Cortex of kidney (tissue), 1 donor: ENCODE measurements at places on chromosomes 7 and 10.

DNA sequence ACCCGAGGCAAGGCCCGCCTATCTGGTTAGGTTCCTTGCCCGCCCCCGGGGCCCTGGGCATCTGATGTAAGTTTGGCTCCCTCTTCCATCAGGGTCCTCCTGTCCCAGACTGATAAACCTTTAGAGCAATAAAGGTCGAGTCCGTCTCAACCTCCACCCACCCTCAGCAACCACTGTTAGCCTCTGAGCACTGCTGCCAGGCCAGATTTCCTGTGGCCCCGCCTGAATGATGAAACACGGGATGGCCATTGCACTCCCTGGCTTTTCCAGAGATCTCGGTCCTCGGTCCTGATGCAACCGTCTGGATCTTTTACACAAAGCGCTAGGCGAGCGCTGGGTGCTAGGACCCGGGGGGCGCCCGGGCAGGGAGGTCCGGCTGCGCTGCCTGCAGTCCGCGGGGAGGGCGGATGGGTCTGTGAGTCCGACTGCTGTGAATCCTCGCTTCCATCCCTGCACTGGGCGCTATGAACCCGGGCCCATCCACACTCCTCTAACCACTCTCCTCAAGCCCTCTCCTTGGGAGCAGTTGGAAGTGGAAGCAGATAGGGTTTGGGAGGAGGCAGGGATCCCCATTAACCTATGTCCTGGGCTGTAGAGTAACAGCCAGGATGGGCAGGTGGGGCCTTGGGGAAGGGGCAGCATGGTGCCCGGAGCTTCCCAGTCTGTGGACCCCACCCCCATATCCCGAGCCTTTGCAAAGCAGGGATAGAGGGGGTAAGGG, 875 bp upstream of the DDIT4 start:
- DNase-seq, result no peak

DNA sequence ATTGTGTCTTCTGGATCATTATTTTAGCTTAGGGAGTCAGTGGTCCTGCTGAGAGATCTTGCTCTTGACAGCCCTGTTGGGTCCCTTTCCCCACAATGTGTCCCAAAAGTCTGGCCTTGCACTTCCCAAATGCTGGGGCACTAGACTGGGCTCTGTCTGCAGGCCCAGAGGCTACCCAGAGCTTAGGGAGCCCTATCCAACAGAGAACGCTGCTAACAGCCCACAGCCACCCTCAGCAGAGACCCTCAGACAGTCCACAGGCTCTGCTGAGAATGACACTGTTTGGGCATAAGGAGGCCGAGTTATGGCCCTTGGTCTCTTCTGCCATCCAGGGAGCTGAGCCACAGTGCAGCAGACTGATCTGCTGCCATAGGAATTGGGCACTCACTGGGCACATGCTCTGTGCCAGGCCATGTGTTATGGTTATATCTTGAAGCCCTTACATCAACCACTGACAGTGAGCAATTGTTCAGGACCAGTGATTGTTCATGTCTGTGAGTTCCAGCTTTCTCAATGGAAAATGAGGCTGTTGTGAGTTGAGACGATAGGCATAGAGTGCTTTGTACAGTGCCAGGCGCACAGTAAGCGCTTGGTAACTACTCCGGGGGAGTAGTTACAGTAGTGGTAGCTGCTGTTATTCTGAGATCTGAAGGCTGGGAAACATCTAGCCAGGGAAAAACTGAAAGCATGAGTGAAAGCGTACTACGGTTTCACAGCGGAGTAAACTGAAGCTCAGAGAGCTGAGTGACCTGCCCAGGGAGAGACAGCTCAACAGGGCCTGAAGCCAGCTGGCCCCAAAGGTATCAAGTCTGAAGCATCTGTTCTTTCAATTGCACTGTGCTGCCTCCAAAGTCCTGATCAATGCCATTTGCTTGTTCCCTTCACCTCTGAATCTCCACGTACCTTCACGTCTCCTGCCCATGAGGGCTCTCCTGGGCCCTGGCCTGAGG, 77.6 kb upstream of the PRLHR start:
- no peak for DNase-seq

GRCh38 chr10:47268696-47269095, 31.3 kb upstream of the GDF10 start:
- DNase-seq, result no peak

DNA sequence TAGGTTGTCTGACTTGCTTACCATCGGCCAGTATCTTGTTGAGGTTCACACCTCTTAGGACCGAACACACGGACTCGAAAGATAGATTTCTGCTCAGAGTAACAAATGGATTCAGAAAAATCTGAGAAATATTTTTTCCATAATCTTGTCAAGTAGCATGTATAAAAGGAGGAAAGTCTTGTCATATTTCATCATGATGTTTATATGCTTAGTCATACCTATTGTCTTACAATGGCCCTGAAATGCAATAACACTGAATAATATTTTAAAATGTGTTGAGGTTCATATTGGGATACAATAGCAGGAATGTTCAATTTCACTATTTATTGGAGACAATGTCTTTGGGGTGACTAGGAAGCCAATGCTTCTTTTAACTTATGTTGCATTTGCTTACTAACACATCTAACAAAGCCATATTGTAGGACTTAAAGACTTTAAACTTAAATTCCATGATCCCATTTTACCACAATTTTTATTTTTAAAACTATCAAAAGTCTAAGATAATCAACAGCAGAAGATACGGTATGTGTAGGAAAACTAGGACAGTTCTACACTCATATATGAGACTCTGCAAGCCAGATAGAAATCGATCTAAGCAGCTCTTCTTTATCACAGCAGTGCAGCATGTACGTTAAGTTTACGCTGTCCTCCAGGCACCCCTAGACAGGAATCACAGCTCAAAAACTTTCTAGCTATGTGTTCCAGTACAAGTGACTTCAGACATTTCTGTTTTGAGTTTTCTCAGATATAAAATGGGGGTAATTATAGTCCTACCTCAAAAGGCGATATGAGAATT, 135.7 kb upstream of the CAV2 start:
- no peak for DNase-seq

GRCh38 chr7:32618470-32618869, 123.2 kb downstream of the AVL9 start:
- no peak for DNase-seq

DNA sequence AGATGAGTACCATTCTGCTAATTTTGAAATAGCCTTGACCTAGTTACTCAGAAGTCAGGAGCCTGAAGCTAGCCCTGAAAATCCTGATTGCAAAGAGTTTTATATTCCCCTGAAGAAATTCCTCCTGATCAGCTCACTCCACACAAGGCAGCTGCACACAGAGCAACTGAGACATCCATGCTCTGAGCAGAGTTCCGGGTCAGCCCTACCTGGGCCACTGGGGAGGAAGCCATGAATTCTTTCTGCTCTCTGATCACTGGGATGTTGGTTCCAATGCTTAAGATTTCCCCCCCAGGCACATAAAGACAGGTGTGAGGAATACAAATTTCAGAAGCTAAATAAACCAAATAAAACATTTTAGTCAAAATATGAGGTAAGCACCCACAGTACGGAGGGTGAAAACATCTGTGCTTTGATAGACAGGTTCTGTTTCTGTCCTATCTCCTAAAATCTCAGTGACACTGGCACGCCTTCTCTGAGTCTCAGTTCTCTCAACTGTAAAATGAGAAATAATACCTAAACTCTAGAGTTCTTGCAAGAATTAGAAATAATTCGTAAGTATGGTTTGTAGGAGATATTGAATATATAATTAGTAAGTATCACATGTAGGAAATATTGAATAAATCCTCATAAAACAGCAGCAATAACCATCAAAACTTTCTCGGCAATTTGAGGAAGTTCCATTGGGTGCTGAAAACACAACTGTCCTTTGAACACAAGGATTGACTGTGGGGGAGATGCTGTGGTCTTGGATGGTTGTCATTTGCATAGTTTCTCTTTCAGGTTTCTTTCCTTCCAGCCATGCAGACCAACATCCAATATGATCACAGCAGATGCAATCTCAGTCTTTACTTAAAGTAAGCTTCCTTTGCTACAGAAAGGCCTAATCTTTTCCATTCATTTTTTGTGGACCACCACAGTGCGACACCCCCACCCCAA, 133.0 kb upstream of the TNS3 start:
- no peak for DNase-seq

DNA sequence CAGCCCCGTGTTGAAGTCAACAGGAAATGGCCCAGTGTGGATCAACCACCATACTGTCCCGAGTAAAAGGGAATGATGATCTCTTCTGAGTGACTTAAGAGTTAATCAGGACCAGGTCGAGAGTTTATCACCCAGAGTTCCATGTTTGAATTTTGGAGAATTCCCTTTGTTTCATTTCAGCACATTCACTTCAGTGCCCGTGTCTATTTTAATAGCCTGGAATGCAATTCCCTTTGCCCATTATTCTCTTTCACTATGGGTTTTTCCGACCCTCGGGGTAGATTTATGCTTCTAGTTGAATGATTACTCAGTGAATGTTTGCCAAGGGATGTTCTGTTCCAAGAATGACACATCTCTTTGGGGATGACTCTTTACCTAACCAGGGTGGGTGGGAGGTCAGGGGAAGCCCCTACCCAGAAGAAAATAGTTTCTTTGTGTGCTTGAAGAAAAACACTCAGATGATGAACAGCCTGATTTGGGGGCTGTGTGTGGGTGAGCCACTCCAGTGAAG, 594.9 kb downstream of the INHBA start:
- no peak for DNase-seq

- no peak for DNase-seq
These were observed 57.8 kb downstream of the COL26A1 start for GRCh38 chr7:101420436-101420835.

DNA sequence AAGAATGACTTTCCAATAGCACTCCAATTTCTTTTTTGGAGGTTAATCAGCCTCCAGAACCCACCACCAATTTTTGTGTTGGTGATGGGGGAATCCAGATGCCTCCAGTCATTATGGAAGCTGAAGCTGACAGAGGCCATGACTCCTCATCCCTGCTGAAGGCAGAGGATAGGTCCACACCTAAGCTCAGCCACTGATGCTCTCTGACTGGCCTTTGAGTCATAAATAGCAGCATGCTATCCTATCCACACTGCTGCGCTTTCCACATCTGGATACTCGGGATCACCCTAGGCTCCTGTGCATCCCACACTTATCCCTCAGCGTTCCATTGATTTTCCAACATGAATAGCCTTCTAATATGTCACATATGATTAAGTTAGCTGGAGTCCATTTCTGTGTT, 124.2 kb downstream of the TES start:
- no peak for DNase-seq

DNA sequence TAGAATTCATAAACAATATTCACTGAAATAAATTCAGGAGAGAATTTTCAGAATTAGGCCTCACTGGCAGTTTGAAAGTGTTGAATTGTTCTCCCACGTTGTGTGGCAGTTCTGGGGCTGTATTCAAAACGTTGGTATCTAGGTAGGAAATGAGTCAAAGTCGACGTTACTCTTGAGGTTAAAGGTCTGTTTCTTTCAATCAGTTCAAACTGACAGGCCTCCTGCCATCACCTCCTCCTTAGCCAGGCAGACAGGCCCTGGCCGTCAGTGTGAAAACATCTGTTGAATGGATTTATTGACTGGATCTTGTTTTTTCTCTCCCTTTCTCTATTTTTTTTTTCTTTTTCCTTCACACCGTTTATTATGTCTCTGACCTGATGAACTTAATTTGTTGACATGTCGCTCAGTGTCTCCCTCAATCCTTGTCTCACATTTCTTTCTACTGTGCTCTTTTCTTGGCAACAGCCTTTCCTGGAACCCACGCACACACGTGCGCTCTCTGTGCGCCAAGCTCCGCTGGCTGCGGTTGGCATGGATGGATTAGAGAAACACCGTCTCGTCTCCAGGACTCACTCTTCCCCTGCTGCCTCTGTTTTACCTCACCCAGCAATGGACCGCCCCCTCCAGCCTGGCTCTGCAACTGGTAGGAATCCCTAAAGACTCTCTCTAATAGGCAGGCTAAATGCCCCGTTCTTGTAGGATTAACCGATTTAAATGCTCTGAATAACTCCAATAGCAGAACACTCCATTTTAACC, 231.7 kb downstream of the HDAC9 start:
- no peak for DNase-seq

GRCh38 chr10:86651631-86652331, 2.6 kb upstream of the OPN4 start:
- DNase-seq, result no peak

DNA sequence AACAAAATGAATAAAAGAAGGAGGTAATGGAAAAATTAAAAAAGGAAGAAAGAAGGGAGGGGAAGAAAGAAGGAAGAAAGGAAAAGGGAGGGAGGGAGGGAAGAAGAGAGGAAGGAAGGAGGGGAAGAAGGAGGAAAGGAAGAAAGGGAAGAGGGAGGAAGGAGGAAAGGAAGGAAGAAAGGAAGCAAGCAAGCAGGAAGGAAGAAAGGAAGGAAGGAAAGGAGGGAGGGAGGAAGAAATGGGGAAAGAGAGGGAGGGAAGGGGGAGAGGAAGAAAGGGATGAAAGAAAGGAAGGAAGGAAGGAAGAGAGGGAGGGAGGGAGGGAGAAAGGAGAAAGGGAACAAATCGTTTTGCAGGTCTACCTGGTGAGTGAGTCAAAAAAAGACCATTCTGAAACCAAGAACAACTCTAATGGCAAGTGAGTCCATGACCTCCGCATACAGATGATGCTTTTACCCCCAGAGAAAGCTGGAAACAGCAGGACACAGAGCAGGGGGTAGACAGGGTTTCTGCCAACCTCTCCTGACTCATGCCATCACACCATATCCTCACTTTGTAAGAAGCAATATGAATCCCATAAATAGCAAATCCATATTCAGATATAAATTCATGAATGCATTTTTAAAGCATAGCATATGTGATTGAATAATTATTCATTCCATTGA, 1112.9 kb upstream of the AUTS2 start:
- no peak for DNase-seq

DNA sequence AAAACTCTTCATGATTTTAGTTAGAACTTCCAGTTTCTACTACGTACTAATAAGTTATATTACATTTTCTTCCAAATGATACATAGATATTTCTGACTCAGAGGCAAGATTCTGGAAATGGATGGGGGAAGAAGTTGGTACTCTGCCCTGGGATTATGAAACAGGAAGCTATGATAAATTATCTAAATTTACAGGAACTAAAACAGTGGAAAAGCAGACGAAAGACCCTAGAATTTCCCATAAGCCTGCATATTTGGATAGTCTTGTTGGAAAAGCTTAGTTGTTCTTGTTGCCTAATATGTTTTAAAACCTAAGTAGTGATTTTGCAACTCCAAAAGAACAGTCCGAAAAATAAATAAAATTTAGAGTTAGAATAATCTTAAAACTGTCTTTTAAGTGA, 21.8 kb downstream of the CFAP69 start:
- DNase-seq, result no peak
